ENCODE measurements at places on chromosomes 13 and 19.

- DNase-seq = no peak
Observed at GRCh38 chr19:48595171-48595570, 11.4 kb upstream of the SPACA4 start.

DNA sequence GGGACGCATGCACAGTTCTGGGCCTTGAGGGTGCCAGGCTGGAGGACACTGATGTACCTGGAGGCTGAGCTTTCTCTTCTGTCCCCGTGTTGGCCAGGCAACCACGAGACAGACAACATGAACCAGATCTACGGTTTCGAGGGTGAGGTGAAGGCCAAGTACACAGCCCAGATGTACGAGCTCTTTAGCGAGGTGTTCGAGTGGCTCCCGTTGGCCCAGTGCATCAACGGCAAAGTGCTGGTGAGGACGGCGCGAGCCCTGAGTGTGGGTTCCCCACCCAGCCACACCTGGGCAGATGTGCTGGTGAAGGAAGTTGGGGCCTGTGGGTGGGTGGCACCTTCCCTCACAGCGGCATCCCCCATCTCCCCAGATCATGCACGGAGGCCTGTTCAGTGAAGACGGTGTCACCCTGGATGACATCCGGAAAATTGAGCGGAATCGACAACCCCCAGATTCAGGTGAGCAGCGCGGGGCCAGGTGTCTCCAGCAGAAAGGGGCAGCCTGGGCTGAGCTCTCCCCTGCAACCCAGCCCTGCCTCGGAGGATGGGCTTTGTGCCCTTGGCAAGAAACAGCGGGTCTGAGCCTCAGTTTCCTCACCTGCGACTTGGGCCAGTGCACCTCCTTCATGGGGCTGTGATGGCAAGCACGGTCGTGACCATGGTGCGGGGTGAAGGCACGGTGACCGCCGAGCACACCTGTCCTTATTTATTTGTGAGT lies 26.2 kb downstream of the CCDC8 start:
- DNase-seq = no peak

- no peak for DNase-seq
Observed at GRCh38 chr13:91383836-91384235, 14.6 kb upstream of the GPC5 start.

DNA sequence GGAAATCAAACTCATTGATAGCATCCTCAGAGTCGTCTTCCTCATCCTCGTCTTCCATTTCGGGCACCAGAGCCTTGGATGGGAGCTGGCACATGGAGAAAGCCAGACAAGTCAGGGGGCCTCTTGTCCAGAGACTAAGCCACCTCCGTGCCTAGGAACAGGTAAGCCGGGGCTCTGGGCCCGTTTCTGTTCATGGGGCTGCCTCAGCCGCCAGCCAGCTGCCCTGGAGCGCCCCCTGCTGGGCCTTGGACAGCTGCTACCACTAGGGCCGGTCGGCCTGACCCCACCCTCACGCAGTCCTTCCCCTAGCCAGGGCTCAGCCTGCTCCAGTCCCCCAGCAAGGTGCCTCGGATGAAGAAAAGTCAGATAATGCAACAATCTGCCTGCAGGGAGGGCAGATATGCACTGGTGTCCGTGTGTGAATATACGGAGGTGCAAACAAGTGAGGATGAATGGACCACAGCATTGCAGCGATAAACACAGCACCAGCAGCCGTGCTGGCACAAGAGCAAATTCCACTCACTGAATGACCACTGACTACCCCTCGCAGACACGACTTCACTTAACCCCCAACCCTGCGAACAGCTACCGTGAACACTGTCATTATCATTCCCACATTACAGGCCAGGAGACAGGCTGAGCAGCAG lies 11.9 kb upstream of the PRKD2 start:
- DNase-seq = peak; percentile 68

DNA sequence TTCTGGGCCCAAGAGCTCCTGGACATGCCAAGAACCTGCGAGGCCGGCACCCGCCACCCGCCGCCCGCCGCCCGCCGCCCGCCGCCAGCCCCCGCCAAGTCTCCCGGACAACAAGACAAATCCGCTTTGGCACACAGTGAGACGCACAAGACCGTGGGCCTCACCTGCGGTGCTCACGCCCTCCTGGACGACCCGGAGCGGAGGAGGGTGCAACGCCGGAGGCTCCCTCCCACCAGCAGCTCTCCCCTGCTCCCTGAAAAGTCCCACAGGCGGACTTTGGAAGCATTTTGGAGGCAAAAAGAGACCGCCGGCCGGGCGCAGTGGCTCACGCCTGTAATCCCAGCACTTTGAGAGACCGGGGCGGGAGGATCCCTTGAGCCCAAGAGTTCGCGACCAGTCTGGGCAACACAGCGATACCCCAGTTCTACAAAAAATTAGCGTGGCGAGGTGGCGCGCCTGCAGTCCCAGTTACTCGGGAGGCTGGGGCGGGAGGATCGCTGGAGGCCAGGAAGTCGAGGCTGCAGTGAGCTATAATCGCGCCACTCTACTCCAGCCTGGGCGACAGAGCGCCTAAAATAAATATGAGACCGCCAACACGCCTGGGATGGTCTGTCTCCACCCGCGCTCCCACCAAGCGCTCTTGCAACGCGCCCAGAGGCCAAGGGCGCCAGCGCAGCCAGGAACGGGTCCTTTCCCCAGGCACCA lies 783 bp downstream of the RHPN2 start:
- no peak for DNase-seq

DNA sequence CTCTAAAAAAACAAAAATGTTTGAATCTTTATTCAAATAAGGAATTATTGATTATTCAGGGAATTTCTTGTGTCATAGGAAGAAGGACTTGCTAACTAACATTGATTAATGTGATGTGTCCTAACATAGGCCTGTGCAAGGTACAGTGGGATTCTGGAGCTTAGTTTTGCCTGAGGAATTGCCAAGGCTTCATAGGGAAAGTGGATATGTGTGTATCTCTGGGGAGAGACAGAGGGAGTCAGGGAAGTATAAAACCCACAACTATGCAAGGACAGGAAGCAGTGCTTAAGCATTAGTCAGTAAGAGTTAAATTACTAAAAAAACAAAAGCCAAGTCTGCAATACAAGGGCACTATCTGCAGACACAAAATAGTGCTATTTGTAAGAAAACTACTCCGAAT lies 59.6 kb downstream of the WDFY2 start:
- DNase-seq = no peak

- no peak for DNase-seq
Observed at GRCh38 chr19:19335408-19336158, 15.0 kb downstream of the MAU2 start.

DNA sequence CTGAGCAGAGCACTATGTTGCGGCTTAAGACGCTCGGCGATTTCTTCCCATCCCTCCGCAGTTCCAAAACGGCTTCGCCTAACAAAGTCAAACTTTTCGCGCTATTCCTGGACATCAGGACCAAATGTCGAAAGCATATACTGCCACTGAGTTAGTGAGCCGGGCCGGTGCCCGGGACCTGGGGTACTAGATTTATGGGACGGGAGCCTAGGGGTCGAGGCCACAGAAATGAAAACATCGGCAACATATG lies 699 bp downstream of the RCBTB2 start:
- DNase-seq = no peak

- no peak for DNase-seq
Observed at GRCh38 chr13:26021516-26021915, 30.3 kb downstream of the SHISA2 start.

DNA sequence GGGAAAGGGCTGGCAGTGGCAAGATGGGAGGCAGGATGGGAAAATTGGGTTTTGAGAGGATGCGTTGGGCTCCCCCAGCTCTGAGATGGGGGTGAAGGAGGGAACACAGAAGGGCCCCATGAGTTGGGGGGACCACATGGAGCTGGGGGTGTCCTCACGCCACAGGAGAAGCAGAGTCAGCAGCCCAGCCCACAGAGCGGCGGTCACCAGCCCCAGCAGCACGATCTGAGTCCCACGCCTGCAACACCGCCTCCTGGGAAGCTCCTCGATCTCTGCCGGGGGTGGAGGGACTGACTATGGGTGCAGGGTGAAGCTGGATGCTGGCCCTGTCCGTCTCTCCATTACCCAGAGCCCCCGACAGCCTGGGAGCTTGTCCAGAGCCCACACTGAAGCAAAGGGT lies 3.3 kb downstream of the FCER2 start:
- DNase-seq = no peak

GRCh38 chr19:33528404-33528803 lies 6.8 kb upstream of the PEPD start:
- no peak for DNase-seq

DNA sequence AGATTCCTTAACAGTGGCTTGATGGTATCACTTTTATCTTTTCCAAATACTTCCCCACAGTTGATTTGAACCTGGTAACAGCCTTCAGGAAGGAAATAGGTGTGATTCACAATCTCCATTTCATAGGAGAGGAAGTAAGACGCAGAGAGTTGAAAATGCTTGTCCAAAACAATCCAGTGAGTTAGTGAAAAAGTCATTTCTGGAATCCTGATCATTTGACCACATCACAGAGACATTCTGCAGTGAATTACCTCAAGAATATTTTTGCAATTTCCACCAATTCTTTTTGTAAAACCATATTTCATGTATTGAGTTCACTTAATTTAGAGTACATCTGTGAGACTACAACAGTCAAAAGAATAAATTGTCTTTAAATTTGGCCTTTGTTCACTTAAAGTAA lies 292.8 kb downstream of the DCLK1 start:
- no peak for DNase-seq

- DNase-seq = no peak
Observed at GRCh38 chr19:30669329-30670010, 297.3 kb downstream of the ZNF536 start.

DNA sequence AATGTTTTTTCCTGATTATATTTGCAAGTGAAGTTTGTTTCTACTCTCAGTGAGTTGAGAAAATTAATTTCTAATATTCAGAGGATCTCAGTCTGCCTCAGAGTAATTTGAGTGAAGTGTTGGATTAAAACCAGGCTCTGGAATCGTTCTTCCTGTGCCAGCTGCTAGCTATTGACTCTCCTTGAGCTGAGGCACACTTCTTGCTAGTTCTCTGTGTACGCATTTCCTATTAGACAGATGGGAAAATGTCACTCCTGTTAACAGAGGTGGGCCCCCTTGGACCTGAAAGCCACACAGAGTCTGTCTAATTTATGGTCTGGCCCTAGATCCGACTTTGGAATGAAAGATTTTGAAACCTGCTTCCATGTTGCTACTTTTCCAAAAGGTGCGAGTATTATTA lies 107.6 kb upstream of the RNF113B start:
- DNase-seq = no peak

DNA sequence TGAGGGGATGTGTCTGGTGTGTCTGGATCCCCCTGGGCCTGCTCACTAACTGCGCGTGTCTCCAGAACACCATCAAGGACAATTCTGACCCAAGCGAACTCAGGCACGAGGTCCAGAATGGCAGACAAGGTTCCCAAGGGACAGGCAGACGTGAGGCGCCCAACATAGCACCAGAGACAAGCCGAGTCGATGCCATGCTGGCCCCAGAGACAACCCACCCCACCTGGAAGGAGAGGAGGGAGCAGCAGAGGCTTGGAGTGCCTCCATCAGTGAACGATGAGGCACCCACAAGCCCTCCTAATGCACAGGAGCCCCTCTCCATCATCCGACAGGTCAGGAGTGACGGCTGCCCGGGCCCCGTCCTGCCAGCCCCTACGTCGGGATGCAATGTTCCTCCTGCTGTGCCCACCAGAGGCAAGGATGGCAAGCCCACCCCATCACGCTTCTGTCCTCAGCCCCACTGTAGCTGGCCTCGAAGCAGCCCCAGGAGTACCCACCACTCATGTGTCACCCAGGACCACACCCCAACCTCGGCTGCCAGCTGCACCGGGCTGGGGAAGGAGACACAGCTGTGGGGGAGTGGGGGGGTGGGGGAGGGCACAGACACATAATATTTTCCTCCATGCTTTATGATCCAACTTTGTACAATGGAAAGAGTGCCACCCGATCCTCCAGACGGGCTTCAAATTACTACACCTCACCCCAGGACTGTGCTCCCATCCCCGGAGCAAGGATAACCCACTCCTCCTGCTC lies 11.8 kb downstream of the AP3D1 start:
- DNase-seq = no peak

GRCh38 chr19:7458675-7459074 lies 30.2 kb downstream of the PEX11G start:
- DNase-seq = no peak

GRCh38 chr13:18628428-18628827 lies 553.2 kb downstream of the TUBA3C start:
- no peak for DNase-seq

GRCh38 chr19:13872695-13873389 lies 4.1 kb upstream of the NANOS3 start:
- no peak for DNase-seq

- no peak for DNase-seq
Observed at GRCh38 chr19:47701717-47702552, 11.3 kb upstream of the EHD2 start.

DNA sequence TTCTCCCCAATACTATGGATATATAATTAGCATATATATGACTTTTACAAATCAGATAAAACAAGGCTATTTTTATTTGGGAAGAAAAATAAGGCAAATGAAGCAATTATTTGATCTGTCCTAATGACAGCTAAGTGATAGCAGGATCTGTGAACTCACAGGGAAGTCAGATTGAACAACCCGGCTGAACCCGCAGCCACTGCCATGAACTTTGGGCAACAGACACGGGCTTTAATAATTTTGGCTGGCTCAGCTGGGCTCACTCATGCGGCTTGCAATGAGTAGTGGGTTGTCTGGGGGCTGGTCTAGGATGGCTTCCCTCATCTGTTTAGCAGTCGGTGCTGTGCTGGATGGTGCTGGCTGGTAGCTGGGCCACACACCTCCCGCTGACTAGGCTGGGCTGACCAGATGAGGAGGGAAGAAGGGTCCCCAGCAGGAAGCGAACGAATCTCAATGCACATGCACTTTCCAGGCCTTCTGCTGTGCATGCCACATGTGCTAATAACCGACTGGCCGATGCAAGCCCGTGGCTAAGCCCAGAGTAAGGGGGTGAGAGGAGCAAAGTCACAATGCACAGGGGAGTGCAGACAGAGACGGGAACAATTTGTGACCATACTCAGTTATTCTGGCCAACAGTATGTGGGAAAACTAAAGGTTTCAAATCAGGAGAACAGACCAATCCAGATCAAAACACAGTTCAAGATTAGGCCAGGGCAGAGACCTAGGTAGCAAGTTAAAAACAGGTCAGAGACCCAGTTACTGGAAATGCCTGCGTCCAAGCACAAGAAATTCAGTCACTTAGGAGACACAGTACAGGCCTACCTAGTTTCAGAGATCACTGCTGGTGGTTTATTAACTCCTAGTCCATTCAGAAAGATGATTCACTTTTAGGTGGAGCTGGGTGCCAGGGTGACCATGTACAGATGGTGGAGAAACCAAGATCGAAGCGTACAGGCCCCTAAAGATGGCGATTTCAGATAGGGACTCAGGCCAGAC lies 22.3 kb downstream of the CRYL1 start:
- no peak for DNase-seq

Measured in T-helper 2 cell (primary cell).